ENCODE measurements at places on chromosomes 3 and 15.

DNA sequence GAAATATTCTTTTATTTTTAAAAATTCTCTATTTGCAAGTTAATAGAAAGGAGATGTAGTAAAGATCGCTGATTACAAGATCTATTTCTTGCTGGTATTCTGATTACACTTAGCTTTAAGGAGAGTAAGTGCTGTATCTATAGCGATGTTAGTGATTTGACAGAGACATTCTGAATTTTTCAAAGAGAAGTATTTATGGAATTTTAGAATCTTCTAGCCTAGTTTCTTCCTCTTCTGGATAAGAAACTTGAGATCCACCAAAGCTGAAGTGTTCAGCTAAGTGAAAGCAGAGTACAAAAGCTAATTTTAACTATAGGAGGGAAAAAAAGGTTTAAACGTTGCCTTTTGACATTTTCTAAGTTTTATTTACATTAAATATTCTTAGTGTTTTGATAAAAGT lies 72.1 kb upstream of the RARB start:
- DNase-seq, result no peak

DNA sequence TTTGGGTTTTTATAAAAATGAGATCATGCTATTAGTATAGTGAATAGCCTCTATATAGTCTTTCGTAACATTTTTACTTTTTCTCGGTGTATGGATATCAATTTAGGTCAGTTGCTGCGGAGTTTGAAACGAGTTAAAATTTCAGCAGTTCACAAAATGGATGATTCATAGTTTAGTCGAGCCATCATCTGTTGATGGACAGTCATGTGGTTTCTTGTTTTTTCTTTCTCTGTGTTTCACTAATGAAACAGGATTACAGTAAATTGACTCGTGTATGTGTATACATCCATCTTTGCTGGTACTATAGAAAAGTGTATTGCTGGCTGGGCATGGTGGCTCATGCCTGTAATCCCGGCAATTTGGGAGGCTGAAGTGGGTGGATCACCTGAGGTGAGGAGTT lies 106.8 kb downstream of the IGF1R start:
- DNase-seq, result no peak

DNA sequence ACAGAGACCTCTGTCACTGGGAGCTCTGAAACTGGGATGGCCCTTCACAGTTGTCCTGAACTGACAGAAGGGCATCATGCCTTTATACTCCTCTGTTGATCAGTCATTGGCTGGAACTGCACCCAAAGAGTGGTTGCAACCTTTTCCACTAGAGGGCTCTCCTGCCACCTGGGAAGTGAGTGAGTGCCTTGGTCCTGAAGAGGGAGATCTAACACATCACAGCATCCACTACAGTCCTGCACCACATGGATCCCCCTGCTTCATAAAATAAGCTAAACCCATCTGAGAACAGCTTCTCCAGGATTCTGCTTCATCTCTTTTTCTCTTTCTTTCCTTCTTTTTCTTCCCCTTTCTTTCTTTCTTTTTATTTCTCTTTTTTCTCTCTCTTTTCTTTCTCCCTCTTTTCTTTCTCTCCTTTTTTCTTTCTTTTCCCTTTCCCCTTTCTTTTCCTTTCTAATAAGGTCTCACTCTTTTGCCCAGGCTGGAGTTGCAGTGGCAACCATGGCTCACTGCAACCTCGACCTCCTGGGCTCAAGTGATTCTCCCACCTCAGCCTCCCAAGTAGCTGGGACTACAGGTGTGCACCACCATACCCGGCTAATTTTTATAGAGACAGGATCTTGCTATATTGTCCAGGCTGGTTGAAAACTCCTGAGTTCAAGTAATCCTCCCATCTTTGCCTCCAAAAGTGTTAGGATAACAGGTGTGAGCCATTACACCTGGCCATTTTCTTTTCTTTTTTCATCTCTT lies 42.8 kb upstream of the RAF1 start:
- peak; percentile 48 for DNase-seq

GRCh38 chr3:194304186-194304917 lies 46.8 kb downstream of the CPN2 start:
- DNase-seq, result no peak

DNA sequence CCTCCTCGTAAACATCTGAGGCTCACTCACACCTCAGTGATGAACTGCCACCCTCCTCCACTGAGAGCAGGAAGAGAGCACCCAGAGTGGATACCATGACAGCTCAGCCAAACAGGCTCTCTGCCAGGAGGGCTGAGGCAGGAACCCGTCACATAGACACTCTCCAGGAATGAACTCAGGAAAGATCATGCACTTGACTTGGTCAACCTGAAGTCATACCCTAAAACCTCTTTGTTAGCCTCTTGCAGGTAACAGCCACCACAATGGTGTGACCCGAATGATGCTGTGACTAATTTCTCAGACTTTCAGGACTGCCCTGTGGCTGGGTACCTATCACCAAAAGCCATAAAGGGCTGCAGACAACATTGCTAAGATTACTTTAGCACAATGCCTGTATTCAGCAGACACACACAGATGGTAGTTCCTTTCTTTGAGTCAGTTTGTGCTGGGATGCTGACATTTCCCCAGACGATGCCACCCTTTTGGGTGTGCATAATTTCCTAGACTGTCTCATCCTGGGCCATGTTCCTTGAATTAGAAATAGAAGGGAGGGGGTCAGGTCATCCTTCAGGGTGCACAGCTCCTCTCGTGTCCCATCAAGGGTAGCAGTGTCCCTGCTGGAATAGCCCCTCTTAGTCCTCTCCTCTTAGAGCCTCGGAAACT lies 30.3 kb downstream of the CX3CR1 start:
- DNase-seq, result no peak

DNA sequence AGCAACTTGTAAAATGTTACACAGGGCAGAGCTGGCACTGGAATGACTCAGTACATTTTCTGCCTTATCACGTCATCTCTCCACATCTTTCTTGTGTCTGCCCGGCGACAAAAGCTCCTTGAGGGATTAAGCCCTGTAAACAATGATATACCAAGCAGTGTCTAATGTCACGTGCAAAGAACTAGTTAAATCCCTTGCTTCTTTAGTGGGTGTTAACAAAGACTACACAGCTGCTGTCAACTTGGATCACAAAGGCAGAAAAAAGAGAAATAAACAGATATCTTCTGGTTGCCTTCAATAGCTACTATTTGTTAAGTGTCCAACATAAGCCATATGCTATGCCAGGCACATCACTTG lies 48.1 kb upstream of the FRMD4B start:
- DNase-seq, result no peak

DNA sequence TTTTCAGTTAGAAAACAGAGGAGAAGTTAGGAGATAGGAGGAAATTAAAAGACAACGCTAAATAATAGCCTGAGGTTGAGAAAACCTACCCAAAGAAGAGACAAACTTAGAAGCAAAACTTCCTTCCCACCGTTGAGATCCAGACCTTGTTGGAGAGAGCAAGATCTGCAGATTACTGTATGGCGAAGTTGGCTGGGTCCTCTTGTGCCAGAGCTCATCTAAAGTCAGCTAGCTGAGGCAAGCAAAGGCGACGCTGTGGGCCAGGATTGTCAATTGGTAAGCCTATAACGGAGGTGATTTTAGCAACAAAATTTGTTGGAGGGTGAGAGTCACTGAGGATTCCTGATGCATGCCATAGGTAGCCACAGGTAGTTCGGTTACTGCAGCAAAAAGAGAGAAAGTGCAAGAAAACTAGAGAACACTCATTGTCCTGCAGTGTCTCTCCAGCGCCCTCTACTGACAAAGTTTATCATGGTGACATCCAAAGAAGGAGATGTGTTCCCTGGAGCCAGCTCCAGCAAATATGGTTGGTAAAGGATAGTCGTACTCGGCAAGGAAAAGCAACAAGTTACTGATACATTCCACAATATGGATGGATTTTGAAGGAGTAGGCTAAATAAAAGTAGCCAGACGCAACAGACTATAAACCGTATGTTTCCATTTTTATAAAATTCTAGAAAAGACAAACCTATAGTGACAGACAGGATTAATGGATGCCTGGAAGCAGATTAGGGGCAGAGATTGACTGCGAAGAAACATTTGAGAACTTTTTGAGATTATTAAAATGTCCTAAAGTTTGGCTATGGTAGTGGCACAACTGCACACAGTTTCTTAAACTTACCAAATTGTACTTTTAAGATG lies 9.8 kb upstream of the OR5K4 start:
- peak; percentile 18 for DNase-seq

GRCh38 chr3:13518516-13518953 lies 30.4 kb upstream of the FBLN2 start:
- no peak for DNase-seq

GRCh38 chr3:8540456-8540855 lies 38.8 kb downstream of the LMCD1 start:
- DNase-seq, result no peak

- DNase-seq, result no peak
These were observed 16.3 kb downstream of the SEC11A start for GRCh38 chr15:84699538-84700191.

DNA sequence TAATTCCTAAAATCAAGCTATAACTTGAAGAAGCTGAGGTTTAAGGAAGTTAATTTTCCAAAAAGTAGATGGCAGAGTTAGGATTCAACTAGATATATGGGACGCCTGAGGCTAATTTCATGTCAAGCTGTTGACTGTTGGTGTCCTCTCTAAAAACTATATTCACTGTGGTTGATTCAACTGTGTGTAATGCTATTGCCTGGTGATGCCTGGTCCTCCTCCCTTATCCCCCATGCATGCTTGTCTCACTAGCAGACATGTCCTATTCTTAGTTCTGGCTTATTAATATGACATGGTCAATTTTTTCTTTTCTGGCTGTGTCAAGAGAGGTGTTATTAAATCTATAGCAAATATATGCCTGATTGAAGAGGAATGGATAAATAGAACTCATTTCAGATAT lies 156.1 kb downstream of the SPATA16 start:
- DNase-seq, result no peak

GRCh38 chr3:149134575-149134974 lies 5.1 kb downstream of the HPS3 start:
- DNase-seq, result no peak

- DNase-seq, result no peak
These were observed 76.7 kb downstream of the SCN10A start for GRCh38 chr3:38739396-38739689.

All from stimulated activated CD4-positive, alpha-beta T cell treated with anti-CD3 and anti-CD28 coated beads, Interleukin-2, amount 100 ng/mL, for 24 hours (primary cell).